Placental epithelial cell (primary cell): ENCODE measurements at places on chromosomes 16 and 17. TPM values are rescaled to one million over a fixed set of nuclear protein-coding genes. Genes with fewer than 3 reads are reported as not detected.

Gene FA2H
- not detected in 2 replicates for total RNA-seq

Gene DOC2A
- total RNA-seq = not detected in 2 replicates

Gene KRTAP2-3
- total RNA-seq = 2.3 TPM in 1 of 2 replicates, not detected in the other

Gene STAT5B
- 9.4 and 10.6 TPM in 2 replicates for total RNA-seq

Gene USP32
- 26.8 and 45.1 TPM in 2 replicates for total RNA-seq

Gene KATNIP
- total RNA-seq = 28.1 and 31.4 TPM in 2 replicates

Gene RNU2-1
- total RNA-seq = not detected in 2 replicates

Gene ABCC12
- not detected in 2 replicates for total RNA-seq

Gene GP1BA
- not detected in 2 replicates for total RNA-seq

Gene IL32
- total RNA-seq = 0.79 and 7.4 TPM in 2 replicates

Gene KRT12
- total RNA-seq = not detected in 2 replicates

Gene ACSM2A
- total RNA-seq = not detected in 2 replicates

Gene CHST6
- total RNA-seq = 0.33 and 0.79 TPM in 2 replicates

Gene TBX2
- under 0.01 TPM in 1 of 2 replicates, not detected in the other for total RNA-seq

Gene BEAN1
- 13.2 and 34.5 TPM in 2 replicates for total RNA-seq
